ENCODE measurements at places on chromosomes 7 and 10.

DNA sequence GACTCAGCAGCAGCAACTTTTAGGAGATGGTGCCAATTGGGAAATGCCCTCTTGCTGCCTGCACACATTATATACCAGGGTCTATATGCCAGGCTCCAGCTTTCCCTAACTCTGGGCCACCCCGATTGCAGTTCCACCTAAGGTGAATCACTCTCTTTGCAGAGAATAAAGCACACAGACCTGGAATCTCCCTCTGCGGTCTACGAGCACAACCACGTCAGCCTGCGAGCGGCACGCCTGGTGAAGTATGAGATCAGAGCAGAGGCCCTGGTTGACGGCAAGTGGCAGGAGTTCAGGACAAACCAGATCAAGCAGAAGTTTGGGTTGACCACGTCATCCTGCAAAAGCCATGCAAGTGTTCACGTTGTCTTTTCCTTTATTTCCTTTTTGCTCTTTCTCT, 38.2 kb upstream of the PLEKHA1 start:
- no peak for ATAC-seq

- no peak for ATAC-seq
Measured at GRCh38 chr10:119177708-119178371, 772 bp downstream of the PRDX3 start.

DNA sequence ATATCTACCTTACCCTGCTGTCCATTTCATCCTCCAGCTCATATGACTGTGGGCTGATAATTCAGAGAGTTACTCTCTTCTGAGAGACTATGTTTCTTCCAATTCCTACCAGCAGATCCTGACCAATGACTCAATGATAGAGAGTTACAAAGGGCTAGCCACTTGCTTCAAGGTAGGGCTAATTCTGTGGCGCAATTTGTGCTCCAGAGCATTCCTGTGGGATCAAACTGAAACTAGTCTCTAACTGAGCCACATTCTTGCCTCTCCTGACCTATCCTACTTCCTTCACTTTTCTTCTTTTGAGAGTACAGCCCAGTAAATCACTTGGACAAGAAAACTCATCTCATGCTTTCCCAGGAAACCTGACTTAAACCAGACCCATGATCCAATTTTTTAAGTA, 17.9 kb upstream of the ASZ1 start:
- ATAC-seq = no peak

DNA sequence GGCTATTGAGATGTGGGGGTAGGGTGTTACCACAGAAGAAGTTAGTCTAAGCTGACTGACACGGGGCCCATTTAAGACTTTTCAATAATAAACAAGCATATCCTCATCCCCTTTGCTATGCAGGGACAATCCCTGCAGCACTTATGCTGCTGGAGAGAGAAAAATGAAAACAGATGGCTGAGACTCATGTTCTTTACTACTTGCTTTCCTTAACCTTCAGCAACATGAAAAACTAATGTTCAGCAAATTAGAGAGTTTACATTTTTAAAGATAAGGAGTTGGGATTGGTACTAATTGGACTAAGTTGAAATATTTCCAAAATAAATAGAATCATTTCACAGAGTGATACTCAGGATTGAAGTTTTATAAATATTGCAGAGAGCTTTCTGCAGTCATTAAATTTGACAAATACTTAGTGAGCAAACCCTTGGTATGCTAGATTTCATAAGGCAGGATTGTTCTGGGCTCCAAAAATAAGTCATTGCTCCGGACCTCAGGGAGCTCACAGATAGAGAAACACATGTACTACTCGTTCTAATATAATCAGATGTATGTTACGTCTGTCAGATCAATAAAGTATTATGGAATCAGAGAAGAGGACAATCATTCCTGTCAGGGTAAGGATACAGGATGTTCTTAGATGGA, 147.1 kb upstream of the LRRN3 start:
- ATAC-seq = no peak

DNA sequence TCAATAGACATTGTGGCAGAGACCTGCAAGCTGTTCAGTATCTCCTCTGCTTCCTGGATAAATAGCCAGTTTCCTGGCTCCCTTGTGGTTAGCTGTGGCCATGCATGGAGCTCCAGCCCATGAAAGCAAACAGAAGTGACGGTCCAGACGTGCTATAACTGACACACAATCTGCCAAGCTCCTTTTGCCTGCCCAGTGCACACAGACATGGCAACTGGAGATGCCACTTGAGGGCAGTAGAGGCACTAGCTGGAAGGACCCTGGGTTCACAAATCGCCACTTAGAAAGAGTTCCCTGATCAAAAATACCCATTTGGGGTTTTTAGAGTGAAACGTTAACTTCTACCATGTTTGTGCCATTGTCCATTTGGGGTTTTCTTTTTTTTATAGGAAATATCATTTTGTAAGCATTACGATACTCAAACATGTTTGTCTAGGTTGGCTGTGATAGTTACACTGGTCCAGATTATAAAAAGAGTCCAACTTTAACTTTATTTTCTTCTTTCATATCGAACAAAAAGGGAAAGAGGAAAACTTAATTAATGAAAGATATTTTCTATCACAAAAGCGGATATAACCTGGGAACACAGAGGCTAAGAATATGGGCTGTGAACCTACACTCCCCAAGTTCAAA, 31.3 kb downstream of the KIN start:
- ATAC-seq = no peak

DNA sequence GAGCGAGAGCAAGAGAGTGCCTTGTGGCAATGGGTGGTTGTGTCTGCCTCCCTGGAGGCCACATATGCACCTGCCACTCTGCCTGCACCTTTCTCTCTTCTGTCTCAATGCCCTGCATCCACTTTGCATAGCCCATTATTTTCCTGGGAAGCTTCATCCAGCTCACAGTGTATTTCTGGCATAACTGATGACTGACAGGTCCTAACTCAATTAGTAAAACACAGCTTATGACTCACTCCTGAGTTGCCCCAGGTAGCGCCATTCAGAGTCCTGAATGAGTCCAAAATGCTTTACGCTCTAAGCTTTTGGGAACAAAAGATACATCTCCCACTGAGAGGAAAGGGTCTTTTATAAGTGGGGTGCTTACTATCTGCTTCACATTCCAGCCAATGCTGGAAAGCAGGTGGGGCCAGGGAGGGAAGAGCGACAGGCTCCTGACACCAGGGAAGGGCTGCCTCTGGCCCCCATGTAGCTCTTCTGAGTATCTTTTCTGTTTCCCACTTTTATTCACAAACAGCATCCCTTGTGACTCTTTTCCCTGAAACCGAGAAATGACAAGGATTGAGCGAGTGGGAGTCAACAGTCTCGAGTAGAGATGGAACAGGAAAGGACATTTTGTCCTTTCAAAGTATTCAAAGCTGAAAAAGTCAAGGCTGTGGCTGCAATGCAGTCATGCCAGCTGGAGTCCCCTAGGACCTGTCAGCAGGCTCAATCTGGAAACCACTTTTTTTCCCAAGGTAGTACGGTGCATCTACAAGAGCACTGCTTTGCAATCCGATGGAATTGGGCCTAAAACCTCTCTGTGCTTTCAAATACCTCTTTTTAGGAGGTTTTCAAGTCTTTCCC, 479.3 kb upstream of the PODXL start:
- ATAC-seq = no peak

GRCh38 chr7:142784096-142784495, 13.3 kb downstream of the PRSS2 start:
- ATAC-seq = no peak

DNA sequence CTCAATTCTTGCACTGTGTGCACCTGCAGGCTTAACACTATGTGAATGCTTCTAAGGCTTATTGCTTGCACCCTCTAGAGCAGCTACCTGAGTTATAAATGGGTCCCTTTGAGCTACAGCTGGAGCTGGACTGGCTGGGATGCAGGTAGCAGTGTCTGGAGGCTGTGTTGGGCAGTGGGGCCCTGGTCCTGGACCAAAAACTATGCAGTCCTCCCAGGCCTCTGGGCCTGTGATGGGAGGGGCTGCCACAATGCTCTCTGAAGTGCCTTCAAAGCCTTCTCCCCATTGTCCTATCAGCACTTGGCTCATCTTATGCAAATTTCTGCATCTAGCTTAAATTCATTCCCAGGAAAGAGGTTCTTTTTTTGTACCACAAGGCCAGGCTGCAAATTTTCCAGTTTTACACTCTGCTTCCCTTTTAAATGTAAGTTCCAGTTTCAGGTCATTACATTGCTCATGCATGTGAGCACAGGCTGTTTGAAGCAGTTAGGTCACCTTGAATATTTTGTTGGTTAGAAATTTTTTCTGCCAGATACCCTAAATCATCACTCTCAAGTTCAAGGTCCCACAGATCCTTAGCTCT, 26.0 kb downstream of the KBTBD2 start:
- ATAC-seq = no peak

- ATAC-seq = no peak
Measured at GRCh38 chr10:71302874-71303568, 16.0 kb upstream of the SLC29A3 start.

GRCh38 chr7:46844486-46844885, 737.4 kb downstream of the TNS3 start:
- no peak for ATAC-seq

DNA sequence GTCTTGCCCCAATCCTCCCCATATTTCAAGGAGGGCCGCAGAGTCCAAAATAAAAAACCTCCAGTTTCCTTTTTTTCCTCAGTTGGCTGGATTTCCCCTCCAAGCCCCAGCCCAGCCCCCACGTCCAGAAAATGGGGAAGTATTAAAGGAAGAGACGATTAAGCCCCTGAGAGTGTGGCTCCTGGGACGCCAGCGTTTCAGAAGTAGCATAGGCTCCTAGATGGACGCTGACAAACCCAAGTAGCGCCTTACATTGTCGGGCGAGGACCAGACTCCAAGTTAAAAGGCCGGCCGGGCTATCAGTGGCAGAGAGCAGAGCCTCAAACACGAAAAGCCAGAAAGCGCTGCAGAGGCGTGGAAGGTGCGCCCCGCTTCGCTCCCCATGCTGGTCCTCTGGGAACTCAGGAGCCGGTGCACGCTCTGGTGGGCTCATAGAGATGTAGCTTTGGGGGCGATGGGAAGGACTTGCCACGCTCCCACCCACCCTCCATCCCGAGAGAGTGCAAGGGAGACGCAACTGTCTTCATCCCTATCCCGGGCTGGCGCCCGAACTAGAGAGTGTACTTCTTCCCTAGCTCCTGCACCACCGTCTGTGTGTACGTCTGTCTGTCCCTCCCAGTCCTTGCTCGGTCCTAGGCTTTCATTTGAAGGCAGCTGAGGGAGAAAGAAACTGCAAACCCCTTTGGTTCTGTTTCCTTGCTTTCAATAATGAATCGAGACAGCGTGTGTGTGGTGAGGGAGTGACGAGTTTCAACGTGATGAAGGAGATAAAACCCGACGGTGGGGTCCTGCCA, 6.3 kb upstream of the EMX2 start:
- ATAC-seq = no peak

DNA sequence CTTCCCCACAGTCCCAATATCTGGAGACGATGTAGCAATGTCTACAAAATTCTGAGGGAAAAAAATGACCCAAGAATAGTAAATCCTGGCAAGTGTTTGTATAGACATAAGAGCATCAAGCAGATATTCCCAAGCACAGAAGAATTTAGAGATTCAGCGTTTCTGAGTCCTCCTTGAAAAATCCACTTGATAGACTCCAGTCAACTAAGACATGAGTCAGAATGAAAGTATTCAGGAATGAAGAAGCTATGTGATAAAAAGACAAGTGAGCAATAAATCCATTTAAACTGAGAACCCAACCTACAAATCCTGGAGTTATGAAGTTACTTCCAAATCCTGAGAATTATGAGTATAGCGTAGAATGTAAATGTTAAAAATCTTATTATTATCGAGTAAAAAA, 86.1 kb upstream of the NPY start:
- no peak for ATAC-seq

- ATAC-seq = no peak
Measured at GRCh38 chr7:48147078-48147591, 24.1 kb upstream of the ABCA13 start.

- ATAC-seq = no peak
Measured at GRCh38 chr10:96325719-96326373, 21.6 kb downstream of the DNTT start.

GRCh38 chr10:131746785-131747184, 154.0 kb upstream of the PPP2R2D start:
- ATAC-seq = no peak

GRCh38 chr7:144830024-144830785, 5.6 kb downstream of the TPK1 start:
- ATAC-seq = no peak

DNA sequence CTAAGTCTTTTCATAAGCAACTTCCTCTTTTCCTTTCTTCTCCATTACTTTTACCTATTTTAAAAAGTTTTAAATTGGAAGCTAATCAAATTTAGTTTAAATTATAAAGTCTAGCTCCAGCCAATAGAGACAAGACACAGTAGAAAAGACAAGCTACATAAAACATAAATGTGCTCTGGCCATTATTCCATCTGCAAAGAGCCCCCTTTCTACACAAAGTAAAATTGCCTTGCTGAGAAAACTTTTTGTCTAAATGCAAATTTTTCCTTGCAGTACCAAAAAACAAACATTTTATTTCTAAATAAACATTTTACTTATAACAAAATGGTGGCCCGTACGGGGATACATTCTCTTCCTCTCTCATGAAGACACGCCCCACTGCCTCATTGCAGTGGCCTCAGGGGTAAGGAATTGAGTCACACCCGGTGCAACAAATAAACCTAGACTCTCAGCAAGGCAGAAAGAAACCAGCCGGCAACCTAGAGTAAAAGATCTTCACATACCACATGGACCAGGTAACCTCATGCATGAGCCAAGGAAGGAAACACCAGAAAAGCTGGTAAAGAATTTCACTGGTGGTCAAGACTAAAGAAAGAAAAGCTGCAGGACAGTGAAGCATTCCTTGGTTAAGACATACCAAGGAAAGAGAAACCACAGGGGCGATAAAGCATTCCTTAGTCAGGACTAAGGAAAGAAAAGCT, 71.6 kb upstream of the ZNF746 start:
- ATAC-seq = no peak

DNA sequence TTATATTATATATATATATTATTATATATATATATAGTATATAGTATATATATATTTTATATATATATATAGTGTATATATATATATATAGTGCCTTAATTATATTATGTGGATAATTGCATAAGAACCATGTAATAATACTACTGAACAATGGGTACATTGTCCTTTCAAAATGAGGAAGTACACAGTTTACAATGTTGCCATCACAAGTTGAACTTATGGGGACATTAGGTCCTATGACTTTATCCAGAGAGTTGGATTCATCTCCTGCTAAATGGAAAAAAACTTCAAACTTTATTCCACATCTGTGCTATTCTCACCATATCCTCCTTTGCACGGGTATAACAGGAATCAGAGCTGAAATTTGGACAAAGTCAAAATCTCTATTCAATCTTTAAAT, 105.0 kb upstream of the AGR3 start:
- ATAC-seq = no peak

Measured in gastroesophageal sphincter (tissue), 4 donors.